Naive thymus-derived CD8-positive, alpha-beta T cell (primary cell): ENCODE measurements at places on chromosomes 16 and 17.

- no peak for DNase-seq
These were observed 29.9 kb upstream of the LHX1 start for GRCh38 chr17:36907407-36907806.

GRCh38 chr17:57035971-57036481 is 49.0 kb upstream of the AKAP1 start:
- DNase-seq, result no peak

DNA sequence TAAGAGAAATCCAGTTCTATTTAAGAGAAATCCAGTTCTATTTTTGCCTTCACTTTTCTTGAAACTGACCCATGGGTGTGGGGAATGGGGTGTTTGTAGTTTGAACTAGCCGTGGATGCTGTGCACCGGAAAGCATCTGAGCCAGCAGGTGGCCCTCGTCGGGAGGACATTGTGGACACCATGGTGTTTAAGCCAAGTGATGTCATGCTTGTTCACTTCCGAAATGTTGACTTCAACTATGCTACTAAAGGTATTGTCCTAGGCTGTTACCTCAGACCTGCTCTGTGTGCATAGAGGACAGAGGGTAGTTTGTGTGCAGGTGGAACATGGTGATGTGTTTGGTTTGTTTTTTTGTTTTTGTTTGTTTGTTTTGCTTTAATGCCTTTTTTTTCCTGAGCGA is 3.3 kb downstream of the ATXN2L start:
- no peak for DNase-seq

DNA sequence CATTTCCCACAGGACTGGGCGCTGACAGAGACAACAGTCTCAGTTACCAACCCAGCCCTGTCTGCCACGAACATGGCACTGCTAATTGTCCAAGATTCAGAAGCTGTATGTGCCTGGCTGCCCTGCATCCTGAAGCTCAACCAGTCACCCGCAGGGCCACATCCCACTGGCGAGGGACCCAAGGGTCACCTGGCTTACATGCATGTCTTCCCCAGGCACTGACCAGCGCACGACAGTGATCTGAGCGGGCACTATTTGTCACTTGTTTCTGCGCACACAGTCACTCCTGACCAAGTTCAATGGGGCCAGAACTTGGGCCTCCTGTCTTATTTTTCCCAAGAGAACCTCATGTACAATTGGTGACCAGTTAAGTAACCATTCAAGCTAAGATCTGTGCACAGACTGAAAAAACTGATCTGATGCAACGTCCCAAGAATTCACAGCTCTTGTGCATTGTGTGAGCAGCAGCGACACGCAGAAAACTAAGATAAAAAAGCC is 13.1 kb downstream of the USP7 start:
- DNase-seq, result no peak

DNA sequence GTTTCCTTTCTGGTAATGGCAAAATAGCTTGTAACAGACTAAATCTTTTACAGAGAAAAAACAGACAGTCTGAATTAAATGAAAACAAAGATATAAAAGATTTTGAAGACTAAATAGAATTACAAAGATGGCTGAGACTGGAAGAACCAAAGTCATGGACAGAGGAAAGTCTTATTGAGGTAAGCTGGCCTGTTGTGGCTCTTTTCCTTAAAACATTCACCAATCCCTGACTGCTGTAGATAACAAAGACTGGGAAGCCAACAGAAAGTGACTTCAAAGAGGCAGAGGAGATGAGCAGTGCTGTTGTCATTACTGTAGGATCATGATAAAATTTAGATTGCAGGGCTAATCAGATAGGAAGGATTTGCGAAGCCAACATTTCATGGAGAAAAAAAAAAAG is 517.0 kb downstream of the KIF2B start:
- DNase-seq, result no peak

DNA sequence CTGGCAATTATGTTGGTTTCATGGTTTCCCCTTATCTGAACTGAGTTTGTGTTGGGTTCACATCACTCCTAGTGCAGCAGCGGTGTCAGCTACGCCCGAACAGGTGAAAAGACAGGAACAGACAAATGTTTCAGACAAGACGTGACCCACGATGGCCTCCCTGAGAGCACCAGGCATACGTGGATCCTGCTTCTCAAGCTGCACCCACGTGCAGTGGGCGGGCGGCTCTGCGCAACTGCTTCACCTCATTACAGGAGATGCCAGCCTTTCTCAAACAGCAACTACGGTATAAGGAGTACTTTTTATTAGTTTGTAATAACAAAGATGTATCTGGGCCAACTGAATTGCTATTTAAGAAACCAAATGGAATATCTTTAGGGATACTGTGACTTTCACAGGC is 32.8 kb upstream of the SLC38A8 start:
- DNase-seq, result no peak

- DNase-seq, result no peak
These were observed 3.3 kb downstream of the TLCD3B start for GRCh38 chr16:30027588-30028437.

DNA sequence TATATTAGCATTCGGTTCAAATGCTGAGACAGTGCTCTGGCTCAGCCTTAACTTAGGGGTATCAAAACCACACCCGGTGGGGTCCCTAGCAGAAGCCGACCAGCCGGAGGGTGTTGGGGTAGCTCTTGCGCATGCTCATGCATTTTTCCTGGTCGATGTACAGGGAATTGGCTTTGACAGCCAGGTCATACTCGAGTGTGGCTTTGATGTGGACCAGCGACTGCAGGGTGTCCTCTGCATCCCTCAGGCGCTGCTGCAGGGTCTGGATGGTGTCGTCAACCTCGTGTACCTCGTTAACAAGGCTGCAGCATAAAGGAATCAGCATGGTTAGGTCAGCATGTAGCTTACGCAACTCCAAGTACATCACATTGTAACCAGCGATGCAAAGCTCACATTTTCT is 37.5 kb downstream of the TEKT3 start:
- DNase-seq, result no peak

- DNase-seq, result no peak
These were observed 23.9 kb downstream of the ABCC3 start for GRCh38 chr17:50658616-50659015.

- no peak for DNase-seq
These were observed 151.1 kb downstream of the ITFG1 start for GRCh38 chr16:47309581-47310312.

DNA sequence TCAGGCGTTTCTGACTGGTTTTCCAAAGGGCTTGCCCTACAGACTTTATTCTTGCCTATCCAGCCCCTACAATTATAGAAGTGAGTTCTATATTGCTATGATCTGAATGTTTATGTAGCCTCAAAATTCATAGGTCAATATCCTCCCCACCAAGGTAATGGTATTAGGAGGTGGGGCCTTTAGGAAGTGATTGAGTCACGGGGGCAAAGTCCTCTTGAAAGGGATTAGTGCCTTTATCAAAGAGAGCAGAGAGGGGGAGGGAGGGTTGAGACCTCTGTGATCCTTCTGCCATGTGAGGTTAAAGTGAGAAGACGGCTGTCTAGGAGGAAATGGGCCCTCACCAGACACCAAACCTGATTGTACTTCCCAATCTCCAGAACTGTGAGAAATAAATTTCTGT is 931 bp upstream of the CPHXL start:
- DNase-seq, result no peak

DNA sequence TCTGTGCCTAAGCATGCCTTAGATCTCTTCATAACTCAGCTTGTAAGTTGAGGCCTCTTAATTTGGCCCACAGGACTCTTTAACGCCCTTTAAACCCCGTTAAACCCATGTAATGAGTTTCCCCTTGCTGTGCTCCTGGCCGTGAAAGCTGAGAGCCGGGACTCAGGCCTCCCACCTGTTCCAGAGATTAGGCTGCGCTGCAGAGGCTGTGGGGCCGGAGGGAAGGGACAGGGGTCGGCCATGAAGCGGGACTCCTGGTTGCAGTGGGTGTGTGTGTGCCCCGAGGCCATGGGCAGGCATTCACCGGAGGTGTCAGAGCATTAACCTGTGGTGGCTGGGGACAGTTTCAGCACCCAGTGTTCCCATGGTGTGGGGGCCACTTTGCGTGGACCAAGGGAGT is 150.8 kb upstream of the IRX3 start:
- no peak for DNase-seq

- no peak for DNase-seq
These were observed 294.4 kb downstream of the NPIPA8 start for GRCh38 chr16:18041864-18042834.

- DNase-seq, result no peak
These were observed 6.0 kb downstream of the STAT5B start for GRCh38 chr17:42270170-42270535.

- no peak for DNase-seq
These were observed 24.6 kb downstream of the CMIP start for GRCh38 chr16:81469183-81469677.

DNA sequence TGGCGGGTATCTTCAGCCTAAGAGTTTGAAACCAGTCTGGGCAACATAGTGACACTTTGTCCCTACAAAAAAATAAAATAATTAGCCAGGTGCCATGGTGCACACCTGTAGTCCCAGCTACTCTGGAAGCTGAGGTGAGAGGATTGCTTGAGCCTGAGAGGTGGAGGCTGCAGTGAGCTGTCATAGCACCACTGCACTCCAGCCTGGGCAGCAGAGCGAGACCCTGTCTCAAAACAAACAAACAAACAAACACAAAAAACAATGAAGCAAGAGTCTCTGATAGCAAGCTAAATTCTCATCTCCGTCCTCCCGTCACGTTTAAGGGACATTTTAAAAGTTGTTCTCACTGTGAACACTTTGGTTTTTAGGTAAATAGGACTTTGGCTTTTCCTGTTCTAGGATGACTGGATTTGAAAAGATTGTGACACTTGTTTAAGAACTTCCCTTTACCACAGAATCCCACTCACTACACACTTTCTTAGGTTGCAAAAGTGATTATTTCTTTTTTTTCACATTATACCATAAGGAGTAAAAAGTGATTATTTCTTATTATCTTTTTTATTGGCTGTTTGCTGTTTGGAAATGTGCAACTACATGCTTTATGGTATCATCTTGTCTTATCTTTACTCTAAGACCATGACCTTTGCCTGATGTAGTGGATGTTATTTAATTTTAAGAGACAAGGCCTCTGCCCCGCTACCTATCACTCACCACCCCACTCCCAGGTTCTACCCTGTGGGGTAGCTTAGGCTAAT is 4.4 kb upstream of the ERN1 start:
- no peak for DNase-seq

DNA sequence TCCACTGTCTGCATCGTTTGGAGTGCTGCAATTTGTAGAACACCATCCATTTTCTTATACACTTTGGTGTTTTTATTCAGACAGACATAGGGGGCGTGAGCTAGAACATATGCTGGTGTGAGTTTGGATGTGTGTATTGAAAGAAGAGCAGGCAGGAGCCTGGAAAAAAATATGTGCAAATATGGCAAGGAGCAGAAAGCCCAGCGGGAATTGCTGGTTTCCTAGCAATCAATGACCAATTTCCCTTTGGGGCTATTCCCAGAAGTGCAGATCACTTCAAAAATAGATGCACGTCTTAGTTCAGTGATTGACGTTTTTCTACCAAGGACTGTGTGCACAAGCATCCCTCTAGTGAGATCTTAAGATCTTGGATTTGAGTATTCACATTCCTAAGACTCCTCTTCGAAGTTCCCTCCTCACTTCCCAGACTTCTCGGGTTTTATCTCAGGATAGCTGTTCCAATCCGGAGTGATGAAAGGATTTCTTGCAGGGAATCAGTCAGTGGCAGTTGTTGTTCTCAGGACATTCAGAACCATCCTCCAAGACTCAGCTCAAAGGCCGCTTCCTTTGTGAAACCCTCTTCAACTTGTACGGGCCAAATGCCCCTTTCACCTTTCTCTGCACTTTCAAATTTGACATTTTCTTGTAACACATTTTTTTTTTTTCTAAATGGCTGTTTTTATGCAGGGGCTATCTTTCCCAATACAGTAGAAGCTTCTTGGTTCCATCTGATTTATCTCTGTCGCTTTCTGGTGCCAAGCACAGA is 268.7 kb upstream of the ASIC2 start:
- no peak for DNase-seq

DNA sequence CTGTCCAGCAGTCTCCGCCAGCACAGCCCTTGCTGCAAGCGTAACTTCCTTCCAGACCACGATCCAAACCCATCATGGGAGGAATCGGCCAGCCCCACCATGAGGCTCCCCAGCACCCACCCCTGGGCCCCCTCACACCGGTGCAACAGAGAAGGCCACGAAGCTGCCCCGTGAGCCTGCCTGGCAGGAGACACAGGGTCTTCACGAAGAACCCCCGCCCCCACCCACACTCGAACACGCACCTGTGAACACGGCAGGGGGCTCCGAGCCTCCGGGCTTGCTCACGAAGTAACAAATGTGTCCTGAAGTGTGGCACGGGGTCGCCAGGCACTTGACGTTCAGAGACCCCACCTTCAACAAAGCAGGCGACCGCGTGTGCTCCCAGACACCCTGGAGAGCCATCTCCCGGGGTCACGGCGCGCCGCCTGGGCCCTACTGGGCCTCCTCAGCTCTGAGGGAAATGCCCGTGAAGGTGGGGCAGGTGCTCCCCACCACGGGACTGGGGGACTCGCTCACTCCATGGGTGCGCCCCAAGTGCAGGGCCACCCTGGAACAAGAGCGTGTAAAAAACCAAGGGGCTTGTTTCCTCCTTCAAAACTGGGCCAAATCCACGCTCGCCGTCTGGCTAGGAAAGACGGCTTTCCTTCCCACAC is 7.6 kb downstream of the HAGH start:
- no peak for DNase-seq

DNA sequence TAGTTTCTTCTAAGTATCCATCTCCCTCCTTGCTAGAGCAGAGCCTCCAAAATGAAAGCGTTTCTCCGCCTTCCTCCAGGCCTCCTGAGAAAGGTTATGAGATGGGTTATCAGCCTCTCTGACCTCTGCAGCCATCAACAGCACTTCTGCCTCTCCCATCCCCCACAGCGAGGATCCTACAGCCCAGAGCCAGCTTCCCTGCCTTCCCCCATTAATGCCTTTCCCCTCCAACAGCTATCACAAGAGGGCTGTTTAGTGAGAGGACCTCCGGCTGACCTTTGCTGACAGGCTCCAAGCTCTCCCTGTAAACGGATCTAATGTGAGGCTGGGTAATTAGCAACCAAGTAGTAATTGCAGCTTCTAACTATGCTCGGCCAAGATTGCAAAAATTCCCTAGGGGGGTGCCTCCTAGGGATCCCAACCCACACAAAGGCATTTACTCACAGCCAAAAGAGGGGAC is 55.8 kb downstream of the ZFHX3 start:
- no peak for DNase-seq

- peak; percentile 7 for DNase-seq
These were observed 35.3 kb downstream of the ADGRG5 start for GRCh38 chr16:57577691-57578224.

DNA sequence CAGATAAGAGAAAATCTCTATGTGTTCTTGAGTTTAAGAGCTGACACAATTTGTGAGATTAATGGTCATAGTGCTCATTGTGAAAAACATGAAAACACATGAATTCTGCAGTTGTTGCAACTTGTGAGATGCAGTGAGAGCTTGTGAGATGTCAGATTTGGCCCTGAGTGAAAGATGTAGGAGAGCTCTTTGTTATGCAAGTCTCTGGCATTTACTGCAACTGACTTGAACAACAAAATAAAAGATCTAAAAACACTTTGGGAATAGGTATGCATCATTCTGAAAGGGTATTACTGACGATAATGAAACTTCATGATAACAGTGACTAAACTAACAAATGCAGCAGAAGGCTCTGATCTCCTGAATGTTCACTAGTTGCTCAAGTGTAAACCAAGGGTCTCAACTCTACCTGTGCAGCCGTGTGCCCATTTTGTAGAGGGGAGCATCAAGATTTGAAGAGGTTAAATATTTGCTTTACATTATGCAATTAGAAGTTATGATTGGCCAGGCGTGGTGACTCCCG is 50.8 kb upstream of the SMIM36 start:
- no peak for DNase-seq

GRCh38 chr16:13060932-13061331 is 159.5 kb downstream of the SHISA9 start:
- DNase-seq, result no peak

GRCh38 chr16:14015948-14016347 is 55.2 kb upstream of the MRTFB start:
- no peak for DNase-seq
